ENCODE measurements at places on chromosomes 2 and 18.
A peak's percentile ranks its signal among the peaks of the same experiment; 100 is the strongest.

- no peak for DNase-seq
Measured at GRCh38 chr18:67540559-67540958, 24.0 kb upstream of the DSEL start.

GRCh38 chr2:138275292-138275690, 226.3 kb upstream of the SPOPL start:
- no peak for DNase-seq

GRCh38 chr2:130756053-130756873, 923 bp downstream of the AMER3 start:
- DNase-seq = peak; percentile 21

DNA sequence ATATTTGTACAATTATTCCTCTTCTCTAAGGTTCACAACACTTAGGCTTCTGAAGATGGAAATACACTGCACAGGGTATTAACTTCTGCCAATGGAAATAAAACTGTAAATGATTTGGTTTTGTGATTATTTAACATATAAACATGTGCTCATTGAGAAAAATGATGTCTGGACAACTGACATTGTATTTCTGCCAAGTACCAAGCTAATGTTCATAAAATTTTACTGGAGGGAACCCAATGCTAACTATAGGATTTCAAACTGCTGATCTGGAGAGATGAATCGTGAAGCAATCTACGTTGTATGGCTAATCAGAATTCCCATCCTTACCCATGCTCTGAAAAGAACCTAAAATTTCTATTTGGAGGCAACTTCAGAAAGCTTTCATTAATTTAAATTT, 279.7 kb downstream of the NRXN1 start:
- DNase-seq = no peak

DNA sequence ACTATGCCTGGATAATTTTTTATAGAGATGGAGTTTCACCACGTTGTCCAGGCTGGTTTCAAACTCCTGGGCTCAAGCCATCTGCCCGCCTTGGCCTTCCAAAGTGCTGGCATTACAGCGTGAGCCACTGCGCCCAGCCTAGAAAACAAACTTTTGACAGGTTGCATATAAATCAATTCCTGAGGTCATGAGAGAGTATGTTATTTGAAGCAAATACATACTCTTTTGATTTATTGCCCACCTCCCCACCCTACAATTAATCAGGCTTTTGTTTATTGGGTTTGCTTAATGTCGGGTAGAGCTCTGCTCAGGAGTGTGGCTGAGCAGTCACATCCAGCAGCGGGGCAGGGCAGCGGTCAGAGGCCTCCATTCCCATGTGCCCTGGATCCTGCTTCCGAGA, 37.9 kb upstream of the ASB1 start:
- DNase-seq = peak; percentile 74

GRCh38 chr2:186695081-186695756, 1.4 kb downstream of the FAM171B start:
- DNase-seq = no peak

Data from NCI-H1417 (cell line).